ENCODE measurements at places on chromosomes 2 and 18.

DNA sequence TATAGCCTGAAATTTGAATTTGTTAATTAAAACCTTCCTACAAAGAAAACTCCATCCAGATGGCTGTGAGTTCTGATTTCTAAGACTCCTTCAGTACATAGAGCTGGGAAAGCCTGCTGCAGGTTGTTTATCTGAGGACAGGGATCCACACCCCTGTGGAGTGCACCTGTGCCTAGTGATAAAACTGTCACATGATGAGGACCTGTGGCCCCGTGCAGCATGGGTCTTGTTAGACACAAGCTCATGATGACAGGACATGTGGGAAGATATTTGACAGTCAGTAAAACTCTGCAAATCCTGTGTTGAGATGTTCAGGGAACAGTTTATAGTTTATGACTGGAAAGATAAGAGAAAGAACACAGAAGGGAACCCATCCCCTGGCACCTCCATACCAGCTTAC, 133.2 kb upstream of the TMEM18 start:
- no peak for DNase-seq

DNA sequence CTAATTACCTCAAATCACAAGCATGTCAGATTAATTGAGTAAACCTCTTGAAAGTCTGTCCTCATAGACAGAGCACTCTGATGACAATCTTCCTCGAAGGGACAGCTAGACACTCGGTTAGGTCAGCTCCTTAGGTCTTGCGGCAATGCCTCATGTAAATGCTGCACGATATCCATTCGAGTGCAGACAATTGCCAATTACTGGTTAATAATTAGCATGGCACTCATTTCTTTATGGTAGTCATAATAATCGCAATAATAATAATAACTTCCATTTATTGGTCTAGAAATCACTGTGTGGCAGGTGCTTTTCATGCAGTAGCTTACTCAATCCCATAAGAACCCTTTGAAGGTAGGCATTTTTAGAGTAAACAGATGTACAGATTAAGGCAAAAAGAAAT, 44.7 kb upstream of the DSC1 start:
- DNase-seq, result no peak

DNA sequence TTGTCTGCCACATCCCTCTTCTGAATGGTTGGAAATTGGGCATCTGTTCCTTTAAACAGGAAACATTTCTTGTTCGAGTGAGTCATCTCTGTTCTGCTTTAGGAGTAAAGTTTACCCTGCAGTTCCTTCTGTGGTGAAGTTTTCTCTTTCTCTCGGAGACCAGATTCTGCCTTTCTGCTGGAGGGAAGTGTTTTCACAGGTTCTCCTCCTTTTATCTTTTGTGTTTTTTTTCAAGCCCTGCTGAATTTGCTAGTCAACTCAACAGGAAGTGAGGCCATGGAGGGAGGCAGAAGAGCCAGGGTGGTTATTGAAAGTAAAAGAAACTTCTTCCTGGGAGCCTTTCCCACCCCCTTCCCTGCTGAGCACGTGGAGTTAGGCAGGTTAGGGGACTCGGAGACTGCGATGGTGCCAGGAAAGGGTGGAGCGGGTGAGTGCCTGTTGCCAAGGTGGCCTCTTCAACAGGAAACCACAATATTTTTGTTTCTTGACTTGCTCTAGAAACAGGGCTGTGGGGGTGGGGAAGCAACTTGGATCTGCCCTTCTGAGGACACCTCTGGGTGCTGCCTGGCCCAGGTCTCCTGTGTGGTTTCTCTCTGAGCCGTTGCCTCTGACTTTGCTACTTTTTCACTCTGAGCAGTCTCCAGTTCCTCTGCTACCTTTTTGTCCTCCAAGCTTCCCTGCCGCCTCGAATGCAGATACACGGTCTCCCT, 2.2 kb upstream of the CASP8 start:
- DNase-seq, result peak; percentile 90

- DNase-seq, result no peak
Measured at GRCh38 chr18:70709144-70709543, 420.3 kb downstream of the SOCS6 start.

- no peak for DNase-seq
Measured at GRCh38 chr2:120949027-120949956, 213.6 kb downstream of the GLI2 start.

- no peak for DNase-seq
Measured at GRCh38 chr2:134549104-134549503, 169.7 kb downstream of the TMEM163 start.

GRCh38 chr2:197453914-197454398, 604 bp downstream of the COQ10B start:
- no peak for DNase-seq

All from memory B cell (primary cell).